NCI-H2107 (cell line): ENCODE measurements at places on chromosomes 3 and 15.

GRCh38 chr15:92323525-92323924 is 70.2 kb upstream of the ST8SIA2 start:
- DNase-seq: no peak

DNA sequence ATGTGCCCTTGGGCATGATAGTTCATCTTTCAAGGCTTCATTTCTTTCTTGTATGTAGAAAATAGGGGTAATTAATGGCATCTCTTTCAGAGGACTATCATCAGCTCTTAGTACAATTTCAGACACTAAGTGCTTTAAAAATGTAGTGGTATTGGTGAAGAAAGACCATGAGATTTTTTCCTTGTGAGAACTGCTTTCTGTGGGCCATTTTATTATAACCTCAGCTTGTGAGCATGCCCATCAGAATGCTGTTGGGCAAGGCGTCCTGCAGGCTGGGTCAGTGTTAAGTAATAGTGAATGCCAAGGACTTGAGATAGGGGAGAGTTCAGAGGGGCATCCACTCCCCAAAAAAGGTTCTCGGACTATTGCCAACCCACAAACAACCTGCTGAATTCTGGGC is 187.9 kb downstream of the GHSR start:
- no peak for DNase-seq

DNA sequence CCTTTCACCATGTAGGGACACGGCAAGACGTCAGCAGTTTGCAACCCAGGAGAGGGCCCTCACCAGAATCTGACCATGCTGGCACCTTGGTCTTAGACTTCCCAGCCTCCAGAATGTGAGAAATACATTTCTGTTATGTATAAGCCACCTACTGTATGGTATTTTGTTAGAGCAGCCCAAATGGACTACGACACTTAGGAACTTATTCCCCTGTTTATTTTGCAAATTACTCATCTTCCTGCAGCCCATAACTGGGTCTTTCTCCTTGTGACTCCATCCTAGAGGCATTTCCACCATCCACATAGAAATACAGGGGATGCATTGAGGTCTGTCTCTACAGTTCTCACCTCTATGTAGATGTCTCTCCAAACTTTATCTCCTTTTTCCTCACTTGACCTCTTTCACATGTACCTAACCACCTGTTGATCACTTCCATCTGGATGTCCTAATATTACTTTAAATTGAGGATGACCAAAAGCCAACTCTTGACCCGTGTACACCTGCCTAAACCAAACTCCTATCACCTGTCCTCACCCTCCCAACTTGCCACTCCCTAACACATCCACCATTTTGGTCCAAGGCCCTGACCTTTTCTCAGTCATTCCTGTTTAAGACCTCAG is 406.0 kb upstream of the WNT5A start:
- no peak for DNase-seq

DNA sequence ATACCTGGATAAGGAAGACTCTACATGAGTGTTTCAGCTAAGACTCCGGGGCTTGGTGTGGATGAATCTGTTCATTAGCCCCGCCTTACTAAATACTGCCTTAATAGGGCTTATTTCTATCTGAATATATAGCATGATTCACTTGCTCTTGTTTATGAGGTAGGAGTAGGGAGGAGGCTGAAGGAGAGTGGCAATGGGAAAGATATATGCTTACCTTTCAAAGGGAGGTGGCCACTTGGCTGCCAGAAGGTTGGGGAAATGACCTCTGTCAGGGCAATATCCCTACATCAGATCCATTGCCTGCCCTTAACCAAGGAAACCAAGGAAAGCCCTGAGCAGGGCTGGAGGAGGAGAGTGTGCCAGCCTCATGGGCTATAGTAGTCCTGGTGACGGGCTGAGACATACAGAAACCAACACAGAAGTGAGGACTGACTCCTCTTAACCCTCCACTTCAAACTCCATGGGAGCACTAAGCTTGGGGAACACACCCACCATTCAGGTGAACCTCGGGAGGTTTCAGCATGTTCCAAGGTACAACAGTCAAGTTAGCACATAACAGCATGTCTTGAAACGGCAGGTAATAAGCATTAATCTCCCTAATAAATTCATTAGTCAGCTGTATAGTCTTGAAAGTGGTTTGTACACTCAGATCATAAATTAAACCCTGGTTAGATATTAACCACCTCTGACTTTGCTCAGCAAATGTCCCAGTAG is 80.1 kb downstream of the EOMES start:
- DNase-seq: no peak

- DNase-seq: no peak
Observed at GRCh38 chr3:52401021-52401420, 43.9 kb downstream of the SEMA3G start.

DNA sequence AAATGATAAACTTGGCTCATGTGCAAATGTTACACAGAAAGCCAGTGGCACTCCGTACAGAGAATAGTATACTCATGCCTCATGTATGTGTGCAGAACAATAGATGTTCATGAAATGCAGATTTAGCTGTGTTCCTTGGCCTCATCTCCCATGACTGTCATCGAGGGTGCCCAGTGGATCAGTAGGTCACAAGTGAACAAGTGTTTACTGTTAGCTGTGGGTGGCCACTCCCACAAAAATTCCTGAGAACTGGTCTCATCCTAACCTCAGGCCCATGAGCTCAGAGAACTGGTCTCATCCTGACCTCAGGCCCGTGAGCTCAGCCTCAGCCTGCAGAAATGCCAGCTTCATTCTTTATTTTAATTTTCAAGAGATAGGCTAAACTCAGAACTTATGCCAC is 124.1 kb downstream of the GADL1 start:
- DNase-seq: no peak

DNA sequence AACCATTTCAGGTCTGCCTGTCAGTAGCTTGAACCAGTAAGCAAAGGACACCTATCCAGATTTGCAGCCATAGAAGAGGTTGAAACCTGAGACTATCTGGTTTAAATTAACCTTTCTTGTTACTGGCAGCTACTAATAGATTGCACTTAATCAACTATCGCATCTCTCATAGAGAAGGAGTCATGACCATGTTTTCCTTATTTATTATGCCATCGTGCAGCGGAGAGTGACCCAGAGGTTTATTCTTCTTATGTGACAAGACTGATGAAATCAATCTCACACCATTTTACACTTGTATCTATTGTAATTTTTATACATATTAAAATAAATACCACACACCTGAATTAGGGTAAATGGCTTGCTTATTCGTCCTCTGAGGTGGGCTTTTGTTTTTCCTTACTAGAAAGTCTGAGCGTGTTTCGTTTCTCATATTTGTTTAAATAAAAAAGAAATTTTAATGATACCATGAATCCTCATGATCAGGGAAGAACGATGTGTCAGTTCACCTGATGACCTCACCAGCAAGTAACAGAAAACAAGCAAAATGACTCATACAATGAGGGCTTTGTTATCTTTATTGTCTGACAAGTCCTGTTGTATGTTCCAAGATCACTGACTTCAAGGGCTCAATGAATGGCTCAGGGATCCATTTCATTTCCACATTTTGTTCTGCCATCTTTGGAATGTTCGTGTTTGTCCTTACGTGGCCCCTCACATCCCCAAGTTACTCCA is 379.5 kb upstream of the DPH6 start:
- DNase-seq: no peak
